Progenitor cell of endocrine pancreas (in vitro differentiated cells): ENCODE measurements at places on chromosomes 5 and 9. TPM values are rescaled to one million over a fixed set of nuclear protein-coding genes. Genes with fewer than 3 reads are reported as not detected.
A peak's percentile ranks its signal among the peaks of the same experiment; 100 is the strongest.

Gene CDO1
- 24.6 and 25.1 TPM in 2 replicates for total RNA-seq

Gene PCDHGA6
- total RNA-seq: 0.60 and 0.80 TPM in 2 replicates

GRCh38 chr9:35790385-35791296 is 750 bp upstream of the NPR2 start:
- DNase-seq: peak; percentile 50

GRCh38 chr5:116686438-116686837 is 111.8 kb upstream of the SEMA6A start:
- DNase-seq: no peak

DNA sequence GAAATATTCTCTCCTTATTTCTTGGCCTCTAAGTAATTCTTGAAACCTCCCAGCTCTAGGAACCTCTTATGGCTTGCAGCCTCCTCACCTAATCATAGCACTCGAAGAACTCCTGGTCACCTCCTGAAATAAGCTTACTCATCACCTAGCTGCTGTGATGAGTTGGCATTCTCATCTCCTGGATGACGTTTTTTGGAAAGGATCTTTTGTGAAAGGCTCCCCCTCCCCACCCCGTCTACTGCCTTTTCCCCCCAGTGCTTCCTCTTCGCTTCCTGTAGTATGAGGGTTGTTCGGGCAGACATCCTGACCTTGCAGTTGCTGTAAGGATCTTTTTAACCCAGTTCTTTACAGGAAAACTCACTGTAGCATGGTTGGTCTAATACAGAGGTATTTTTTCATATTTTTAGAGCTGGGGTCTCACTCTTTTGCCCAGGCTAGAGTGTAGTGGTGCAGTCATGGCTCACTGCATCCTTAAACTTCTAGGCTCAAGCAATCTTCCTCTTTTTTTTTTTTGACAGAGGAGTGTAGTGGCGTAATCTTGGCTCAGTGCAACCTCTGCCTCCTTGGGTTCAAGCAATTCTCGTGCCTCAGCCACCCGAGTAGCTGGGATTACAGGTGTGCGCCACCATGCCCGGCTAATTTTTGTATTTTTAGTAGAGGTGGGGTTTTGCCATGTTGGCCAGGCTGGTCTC is 41.8 kb downstream of the ARHGAP26 start:
- no peak for DNase-seq

DNA sequence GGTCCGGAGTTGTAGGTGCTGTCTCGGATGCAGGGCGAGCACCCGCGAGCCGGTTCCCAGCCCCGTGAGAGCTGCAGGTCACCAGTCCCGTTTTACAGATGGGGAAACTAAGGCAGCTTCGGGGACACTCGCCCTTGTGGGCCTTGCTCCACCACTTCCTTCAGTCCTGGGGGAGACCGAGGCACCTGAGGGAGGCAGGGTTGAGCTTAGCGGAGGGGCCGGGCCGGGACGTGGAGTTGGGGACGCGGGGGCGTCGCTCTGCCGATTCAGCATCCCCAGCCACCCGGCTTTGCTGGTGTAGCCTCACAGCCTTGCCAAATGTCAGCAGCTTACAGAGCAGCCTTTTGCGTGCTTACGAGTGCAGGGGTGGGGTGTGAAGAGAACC is 530 bp downstream of the BBLN start:
- DNase-seq: no peak

GRCh38 chr5:160366230-160366629 is 4.2 kb downstream of the C1QTNF2 start:
- DNase-seq: no peak

GRCh38 chr5:102010644-102011043 is 285.4 kb downstream of the SLCO4C1 start:
- DNase-seq: no peak
